ENCODE measurements at places on chromosomes 4 and X.

DNA sequence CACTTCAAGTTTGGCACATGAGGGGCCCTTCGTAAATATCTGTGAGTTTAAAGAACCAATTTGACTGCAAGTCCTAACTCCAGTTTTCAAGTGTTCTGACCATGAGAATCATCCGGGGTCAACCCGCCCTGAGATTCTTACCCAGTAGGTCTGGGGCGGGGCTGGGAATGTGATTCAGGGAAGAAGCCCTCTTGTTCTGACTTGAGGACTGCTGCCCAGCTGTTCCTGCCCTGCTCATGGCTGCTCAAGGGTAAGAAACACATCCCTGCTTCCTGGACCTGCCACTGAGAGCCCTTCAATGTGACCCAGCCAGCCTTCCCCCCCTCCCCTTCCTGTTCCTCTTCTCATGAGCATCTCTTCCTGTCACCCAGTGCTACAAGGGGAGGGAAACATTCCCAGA lies 92.7 kb upstream of the PGRMC2 start:
- no peak for DNase-seq

- DNase-seq = no peak
Measured at GRCh38 chr4:159981469-159981856, 878.6 kb downstream of the RAPGEF2 start.

DNA sequence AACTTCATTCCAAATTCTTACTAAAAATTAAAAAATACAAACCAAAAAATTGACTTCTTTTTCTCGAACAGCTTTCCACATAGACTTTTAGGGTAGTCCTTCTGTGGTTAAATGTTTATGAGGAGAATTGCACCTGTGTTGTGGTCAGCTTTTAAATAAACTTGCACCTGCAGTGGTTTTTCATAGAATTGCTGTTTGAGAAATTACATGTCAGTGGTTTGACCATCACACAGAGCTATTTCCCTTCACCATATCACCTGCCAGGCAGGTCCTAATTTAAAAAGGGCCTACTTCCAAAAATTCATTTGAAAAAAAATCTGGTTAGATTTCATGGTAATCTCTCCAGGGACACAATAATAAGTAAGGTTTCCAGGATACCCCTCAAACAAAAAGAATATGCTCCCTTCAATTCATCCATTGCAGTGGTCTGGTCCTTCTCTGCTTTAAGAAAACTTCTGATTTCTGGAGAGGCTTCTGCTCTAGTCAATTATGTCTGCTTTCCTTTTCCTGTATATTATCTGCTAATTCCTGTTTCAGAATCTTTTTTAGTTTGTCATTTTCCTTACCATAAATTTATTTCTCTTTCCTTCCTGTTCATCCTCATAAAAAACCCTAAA lies 9.8 kb upstream of the UTP3 start:
- no peak for DNase-seq

GRCh38 chr4:175308236-175308635 lies 390.1 kb downstream of the ADAM29 start:
- DNase-seq = no peak

GRCh38 chrX:24928114-24928513 lies 87.7 kb downstream of the ARX start:
- DNase-seq = no peak

All from CD4-positive, alpha-beta T cell (primary cell).